ENCODE measurements at places on chromosomes 2 and 18. TPM values are rescaled to one million over a fixed set of nuclear protein-coding genes. Genes with fewer than 3 reads are reported as not detected.

Gene ADD2
- 3.1 TPM for total RNA-seq

Gene KIAA1328
- total RNA-seq = 7.9 TPM

GRCh38 chr2:236503583-236503982 is 66.0 kb upstream of the ACKR3 start:
- H3K27ac ChIP-seq = no peak overlapping the region
- H3K27me3 ChIP-seq = peaks cover 49% of the 10 kb centered on the region
- H3K4me3 ChIP-seq = no peak overlapping the region
- H3K4me1 ChIP-seq = peaks cover 1% of the 10 kb centered on the region
- no peak for DNase-seq
- H3K36me3 ChIP-seq = no peaks in the 10 kb centered on the region

DNA sequence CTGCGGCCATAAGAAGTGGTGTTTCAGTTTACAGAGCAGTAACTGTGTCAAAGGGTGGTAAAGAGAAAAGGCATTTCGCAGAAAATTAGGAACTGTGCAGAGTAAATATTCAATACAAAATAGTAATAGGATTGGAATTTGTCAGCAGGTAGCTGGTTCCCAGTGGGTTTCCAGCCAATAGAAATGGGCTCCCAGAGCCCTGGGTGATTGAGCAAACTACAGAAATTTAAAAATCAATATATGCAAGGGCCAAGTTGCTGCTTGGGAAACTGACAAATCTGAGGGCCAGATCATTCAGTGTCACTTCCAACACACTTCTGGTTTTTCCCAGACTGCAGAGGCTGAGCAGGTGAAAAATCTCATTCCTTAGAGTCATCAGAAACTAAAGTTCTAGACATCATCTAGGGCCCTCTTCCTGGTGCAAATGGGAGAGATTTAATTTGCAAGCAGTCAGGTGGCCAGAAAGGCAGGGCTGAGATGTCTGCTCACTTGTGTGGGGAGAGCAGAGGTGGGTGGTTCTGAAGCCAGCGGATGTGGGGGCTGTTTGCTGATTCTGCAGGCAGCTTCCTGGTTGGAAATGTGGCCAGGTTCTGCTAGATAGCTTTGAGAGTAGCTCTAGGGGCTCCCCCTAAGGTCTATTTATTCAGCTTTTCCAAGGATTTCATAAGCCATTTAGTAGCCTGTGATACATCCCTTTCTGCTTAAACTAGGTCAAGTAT is 182.4 kb downstream of the NCK2 start:
- peaks cover 28% of the 10 kb centered on the region for H3K4me1 ChIP-seq
- peak; percentile 47 for DNase-seq

GRCh38 chr2:32008805-32009515 is 1.8 kb downstream of the MEMO1 start:
- peak overlapping the region; percentile 79 for H3K27ac ChIP-seq
- no peaks in the 10 kb centered on the region for H3K27me3 ChIP-seq
- DNase-seq = no peak
- peak overlapping the region; percentile 94 for H3K4me3 ChIP-seq
- H3K4me1 ChIP-seq = peaks cover 44% of the 10 kb centered on the region

- peaks cover 33% of the 10 kb centered on the region for H3K4me1 ChIP-seq
- H3K4me3 ChIP-seq = no peak overlapping the region
- no peaks in the 10 kb centered on the region for H3K27me3 ChIP-seq
These were observed 12.9 kb upstream of the NABP1 start for GRCh38 chr2:191664823-191665677.

GRCh38 chr2:147141930-147142329 is 702.9 kb upstream of the ACVR2A start:
- no peaks in the 10 kb centered on the region for H3K4me1 ChIP-seq
- H3K36me3 ChIP-seq = no peaks in the 10 kb centered on the region
- H3K4me3 ChIP-seq = no peak overlapping the region
- no peak overlapping the region for H3K27ac ChIP-seq
- no peak for DNase-seq

- H3K27me3 ChIP-seq = no peaks in the 10 kb centered on the region
- H3K4me3 ChIP-seq = no peak overlapping the region
- no peak for DNase-seq
- H3K27ac ChIP-seq = no peak overlapping the region
- no peaks in the 10 kb centered on the region for H3K4me1 ChIP-seq
These were observed 228.3 kb downstream of the PTGR3 start for GRCh38 chr18:74980669-74981068.
